Activated T-cell treated with anti-CD3 and anti-CD28 coated beads for 24 hours (primary cell): ENCODE measurements at places on chromosomes 6 and 20.

- DNase-seq, result no peak
Measured at GRCh38 chr6:3885262-3886036, 36.3 kb downstream of the FAM50B start.

GRCh38 chr6:109612268-109612667 is 78.7 kb downstream of the AK9 start:
- no peak for DNase-seq

DNA sequence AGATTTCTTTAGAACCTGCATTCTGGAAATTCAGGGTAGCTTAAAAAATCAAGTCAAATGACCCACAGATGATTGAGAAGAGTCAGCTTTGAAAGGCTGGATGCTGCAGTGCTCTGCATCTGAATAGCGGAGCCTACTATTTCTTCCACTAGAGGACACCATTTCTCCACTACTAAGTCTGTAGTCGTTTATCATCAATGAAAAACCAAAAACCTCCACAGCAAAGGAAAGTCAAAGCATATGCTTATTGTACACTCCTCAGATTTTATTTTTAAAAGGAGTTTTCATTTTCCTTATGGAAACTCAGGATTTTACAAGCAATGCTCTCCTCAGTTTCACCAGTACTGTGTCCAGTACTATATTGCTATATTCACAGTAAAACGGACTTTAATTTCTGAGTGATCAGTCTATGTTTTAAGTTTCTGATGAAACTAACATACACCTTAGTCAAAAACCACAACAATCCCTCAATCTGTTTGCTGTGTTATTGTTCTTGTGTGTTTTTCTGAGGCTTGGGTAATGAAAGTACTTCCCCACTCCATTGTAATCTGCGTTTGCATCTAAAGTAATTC is 50.5 kb upstream of the ENPP5 start:
- no peak for DNase-seq

- no peak for DNase-seq
Measured at GRCh38 chr6:16649241-16649640, 112.0 kb downstream of the ATXN1 start.

DNA sequence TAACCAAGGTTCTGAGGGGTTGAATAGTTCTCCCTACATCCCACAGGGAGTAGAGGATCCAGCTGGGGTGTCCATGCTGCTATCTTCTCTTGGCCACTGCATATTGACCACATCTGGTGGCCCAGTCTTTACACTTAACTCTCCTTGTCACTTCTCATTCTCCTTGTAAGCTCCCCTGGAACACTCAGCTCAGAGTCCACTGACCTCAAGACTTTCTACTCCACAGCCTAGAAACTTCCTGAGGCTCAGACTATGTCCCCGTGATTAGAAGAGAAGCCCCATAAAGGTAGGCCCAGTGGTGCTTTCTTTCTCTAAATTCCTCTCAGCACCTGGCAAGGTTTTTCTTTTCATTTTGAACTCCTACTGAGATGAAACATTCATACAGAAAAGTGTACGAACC is 13.3 kb upstream of the ZFAND3 start:
- DNase-seq, result no peak

- DNase-seq, result no peak
Measured at GRCh38 chr6:101722991-101723579, 329.6 kb downstream of the GRIK2 start.

GRCh38 chr6:23510778-23511510 is 615.1 kb upstream of the NRSN1 start:
- DNase-seq, result no peak

DNA sequence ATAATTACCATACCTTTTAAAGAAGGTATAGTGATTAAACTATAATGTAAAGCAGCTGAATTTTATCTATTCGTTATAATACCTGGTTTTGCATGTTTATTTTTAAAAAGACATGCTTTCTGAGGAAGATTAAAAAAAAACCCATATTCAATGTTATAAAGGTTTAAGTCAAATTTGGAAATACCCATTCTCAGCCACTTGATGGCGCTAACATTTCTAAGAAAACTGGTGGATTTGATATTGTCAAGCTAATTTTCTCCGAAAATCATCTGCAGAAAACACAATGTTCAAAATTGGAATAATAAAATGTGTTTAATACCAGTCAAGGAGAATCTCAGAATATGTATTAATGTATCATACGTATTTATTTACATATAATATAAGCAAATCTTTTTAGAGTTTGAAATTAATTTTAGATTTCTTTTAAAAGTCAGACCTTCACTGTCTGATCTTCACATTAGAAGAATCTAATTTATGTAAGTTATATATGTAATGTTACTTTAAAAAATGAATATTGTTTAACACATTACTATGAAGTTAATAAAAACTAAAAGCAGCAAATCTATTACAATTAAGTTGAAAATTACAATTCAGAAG is 35.0 kb downstream of the SHPRH start:
- no peak for DNase-seq

GRCh38 chr20:49727478-49727877 is 13.8 kb upstream of the B4GALT5 start:
- DNase-seq, result no peak

- DNase-seq, result no peak
Measured at GRCh38 chr20:38883981-38884733, 42.1 kb upstream of the FAM83D start.

GRCh38 chr20:52190437-52191131 is 995 bp downstream of the ZFP64 start:
- peak; percentile 7 for DNase-seq

- no peak for DNase-seq
Measured at GRCh38 chr6:113848280-113848679, 8.9 kb upstream of the MARCKS start.

DNA sequence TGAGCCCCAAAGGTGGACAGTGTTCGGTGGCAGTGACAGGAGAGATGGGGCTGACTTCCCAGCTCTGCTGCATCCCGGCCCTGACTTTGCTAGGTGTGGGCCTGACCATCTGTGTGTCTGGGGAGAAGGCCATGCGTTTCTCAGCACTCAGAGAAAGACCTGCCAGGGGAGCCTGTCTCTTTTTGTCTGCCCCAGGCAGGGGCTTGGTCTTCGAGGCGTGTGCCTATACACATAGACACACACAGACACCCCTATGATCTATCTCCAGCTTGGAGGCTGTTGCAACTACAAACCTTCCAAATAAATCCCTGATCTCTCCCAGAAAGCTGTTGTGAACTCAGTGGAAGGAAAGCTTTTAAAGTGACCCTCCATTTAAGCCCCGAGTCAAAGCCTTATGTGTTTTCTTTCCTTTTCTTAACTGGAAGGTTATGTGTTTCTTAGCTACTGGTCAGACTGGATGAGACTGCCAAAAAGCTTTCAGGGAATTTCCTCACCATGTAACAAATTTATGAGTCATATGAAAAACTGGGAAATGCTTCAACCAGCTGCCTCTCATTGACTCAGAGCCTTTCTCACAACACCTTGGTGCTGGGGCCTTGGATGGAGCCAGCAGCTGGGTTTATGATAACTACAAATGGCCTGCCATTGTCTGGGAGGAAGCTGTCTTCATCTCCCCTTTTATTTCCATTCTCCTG is 102.6 kb downstream of the CDC5L start:
- no peak for DNase-seq

DNA sequence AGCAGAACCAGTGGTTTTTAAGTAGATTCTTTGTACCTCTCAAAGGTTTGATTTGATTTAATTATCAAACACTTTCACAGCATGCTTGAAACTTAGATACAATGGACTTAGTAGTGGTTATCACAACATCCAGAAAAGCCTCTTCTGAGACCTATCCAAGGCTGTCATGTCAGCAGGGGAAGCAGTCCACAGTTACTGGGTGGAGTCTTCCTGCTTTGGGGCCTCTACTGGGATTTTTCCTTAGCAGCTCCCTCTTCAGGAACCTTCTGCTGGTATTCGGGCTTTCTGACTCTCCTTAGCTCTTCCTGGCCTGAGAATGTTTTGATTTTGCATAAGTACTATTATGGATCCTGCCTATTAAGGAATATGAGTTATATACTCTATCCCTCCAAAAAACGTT is 36.0 kb downstream of the ARFGEF2 start:
- no peak for DNase-seq

DNA sequence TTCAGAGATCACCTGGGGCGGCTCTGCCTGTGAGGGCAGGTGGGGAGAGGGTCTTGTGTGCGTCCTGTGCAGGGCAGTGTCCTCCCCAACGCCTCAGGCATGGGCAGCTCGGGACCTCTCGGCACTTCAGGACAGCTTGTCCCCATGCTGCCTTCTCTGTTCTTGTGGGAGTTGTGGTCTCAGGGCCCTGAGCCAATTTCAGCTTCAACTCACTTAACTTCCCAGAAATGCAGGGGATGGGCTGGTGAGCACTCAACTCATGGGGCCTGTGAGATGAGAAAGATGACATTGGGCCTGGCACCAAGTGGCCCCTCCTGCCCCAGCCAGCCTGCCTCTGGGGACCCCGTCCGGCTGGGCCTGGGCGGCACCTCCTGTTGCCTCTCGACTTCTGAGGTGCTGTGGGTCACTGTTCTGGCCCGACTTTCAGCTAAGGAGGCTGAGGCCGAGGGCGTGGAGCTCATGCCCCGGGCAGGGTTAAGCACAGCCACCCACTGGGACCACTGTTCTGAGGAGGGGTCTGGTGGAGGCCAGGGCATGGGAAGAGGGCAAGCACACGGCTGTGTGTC is 6.7 kb downstream of the RGS19 start:
- no peak for DNase-seq

- DNase-seq, result no peak
Measured at GRCh38 chr6:5569491-5569890, 308.2 kb downstream of the FARS2 start.

DNA sequence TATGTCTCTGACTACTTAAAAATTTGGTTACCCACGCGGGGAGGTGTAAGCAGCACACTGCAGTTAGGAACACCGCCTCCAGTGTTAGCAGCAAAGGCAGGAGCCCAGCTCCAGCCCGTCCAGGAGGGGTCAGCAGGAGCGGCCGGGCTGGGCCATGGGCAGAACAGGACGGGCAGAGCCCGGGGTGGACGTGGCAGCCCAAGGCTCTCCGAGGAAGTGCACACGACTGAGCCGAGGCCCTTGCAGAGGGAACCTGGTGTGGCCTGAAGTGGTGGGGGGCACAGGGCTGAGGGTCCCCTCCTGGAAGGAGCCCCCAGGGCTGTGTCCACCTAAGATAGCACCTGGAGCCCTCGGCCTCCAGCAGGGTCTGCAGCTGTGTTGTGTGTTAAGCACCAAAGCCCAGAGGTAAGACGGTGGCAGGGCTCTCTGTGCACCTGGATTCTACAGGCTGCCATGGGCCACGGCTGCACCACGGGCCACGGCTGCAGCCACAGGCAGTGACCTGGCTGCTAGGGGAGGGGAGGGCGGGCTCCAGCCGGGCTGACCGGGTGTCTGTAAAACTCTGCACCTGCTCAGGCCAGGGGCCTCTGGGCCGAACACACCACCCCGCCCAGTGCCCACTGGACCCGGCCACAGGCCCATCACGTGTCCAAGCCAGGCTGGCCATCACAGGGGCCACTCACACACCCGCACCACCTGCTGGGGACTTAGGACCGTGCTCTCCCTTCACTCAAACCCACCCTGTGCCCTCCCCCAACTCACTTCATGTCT is 6.6 kb downstream of the SLC2A4RG start:
- no peak for DNase-seq

DNA sequence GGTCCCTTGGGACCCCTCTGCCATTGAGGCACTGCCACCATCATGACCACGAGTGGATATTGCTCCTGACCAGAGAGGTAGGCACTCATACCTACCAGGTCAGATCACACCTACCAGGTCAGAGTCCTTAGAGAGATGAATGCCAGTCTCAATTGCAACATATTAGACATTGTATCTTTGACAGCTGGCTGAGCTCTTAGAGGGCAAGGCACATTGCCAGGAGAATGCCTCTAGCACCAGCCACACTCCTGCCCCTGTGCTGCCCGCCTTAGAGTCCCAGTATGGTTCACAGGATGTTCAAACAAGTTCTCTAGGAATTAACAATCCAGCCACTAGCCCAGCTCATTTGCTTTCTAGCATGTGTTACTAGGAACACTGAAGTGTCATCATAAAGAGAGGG is 65.9 kb downstream of the TMEM244 start:
- DNase-seq, result no peak

DNA sequence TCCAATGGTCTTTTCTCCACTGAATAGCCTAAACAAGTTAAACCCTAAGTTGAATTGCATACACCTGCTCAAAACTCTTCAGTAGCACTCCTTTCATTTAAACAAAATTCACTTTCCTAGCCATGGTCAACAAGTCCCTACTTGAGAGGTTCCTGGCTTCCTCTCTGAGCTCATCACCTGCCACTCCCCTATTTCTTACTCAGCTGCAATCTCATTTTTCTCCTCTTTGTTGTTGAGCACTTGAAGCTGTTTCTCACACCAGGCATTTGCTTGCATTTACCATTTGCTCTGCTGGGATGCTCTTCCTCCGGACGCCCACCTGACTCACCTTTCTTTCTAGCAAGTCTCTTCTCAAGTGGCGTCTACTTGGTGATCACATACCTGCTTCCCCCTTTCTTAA is 38.5 kb downstream of the EDN1 start:
- no peak for DNase-seq

DNA sequence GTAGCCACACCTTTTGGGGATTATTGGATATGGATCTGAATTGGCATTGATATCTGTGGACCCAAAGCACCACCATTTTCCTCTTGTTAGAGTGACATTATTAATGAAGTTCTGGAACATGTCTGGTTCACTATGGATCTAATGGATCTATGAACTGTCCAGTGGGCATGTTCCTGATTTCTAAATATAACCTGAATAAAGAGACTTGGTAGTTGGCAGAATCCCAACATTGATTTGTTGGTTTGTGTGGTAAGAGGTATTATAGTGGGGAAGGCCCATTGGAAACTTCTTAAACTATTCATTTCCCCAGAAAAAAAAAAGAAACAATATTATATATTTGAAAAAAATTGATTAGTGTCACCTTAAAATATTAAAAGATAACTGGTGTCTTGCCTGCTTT is 312.6 kb downstream of the HTR1B start:
- no peak for DNase-seq

- DNase-seq, result no peak
Measured at GRCh38 chr6:16270178-16270794, 31.9 kb downstream of the GMPR start.

- no peak for DNase-seq
Measured at GRCh38 chr6:53258076-53258773, 90.5 kb downstream of the ELOVL5 start.

- peak; percentile 18 for DNase-seq
Measured at GRCh38 chr20:4813076-4813862, 91.6 kb downstream of the PRND start.

DNA sequence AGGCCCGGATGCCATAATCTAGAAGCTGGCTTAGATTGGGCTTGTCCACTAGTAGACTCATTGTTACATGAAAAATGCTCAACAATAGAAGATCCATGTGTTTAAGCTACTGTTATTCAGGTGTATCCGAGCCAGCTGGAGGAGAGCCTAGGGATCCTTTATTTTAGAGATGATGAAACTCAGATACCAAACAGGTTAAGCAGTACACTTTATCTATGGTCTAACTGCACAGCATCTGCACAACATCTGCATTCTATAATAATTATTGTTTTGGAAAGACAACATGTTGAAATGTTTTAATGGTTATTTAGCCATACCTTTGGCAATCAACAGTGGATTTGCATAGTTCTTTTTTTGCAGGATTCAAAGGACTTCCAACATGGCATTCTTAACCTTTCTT is 134.1 kb downstream of the RFPL4B start:
- DNase-seq, result no peak

GRCh38 chr6:4907602-4908001 is 96.2 kb downstream of the RPP40 start:
- DNase-seq, result no peak
